ENCODE measurements at places on chromosomes 4 and X.

DNA sequence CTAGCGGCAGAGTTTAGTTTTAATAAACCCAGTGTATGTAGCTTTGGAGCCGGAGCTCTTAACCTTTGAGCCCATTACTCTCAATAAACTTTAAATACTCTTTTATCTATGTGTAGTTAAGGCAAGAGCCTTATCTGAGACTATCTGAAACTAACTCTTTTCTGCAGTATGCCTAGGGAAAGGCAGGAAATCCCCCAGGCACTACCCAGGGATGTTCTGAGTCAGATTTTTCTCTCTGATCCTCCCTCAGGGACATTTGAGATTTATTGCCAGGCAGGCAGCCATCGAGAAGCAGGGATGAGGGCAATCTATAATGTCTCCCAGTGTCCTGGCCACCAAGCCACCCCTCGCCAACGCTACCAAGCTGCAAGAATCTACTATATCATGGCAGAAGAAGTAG is 39.1 kb downstream of the HEPH start:
- DNase-seq, result no peak

GRCh38 chr4:59535541-59535940 is 1664.6 kb upstream of the ADGRL3 start:
- DNase-seq, result no peak

DNA sequence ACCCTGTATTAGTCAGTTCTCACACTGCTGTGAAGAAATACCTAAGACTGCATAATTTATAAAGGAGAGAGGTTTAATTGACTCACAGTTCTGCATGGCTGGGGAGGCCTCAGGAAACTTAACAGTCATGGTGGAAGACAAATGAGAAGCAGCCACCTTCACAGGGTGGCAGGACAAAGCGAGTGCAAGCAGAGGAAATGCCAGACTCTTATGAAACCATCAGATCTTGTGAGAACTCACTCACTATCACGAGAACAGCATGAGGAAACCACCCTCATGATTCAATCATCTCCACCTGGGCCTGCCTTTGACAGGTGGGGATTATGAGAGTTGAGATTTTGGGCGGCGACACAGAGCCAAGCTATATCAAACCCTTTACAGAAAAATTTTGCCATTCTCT is 722.4 kb downstream of the RAB28 start:
- no peak for DNase-seq

GRCh38 chrX:40671126-40671525 is 23.8 kb upstream of the CXorf38 start:
- DNase-seq, result no peak

DNA sequence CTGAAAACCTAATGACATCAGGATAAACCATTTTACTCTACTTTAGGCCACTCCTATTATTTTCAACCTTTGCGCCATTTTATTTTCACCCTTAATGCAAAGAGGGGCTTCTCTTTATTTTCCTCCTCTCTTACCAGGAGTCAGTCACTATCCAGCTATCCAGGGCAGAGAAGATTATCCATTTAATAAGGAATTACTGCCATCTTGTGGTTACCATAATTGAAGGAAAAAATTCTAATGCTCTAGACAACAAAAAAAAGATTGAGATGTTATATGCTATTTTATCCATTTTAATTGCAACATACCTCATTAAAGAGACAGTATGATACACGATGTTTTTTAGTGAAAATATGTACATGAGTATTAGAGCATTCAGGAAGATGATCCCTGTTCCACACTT is 514.5 kb upstream of the FAM241A start:
- no peak for DNase-seq
